HTR-8/SVneo (cell line): ENCODE measurements at places on chromosomes 11 and 22.

GRCh38 chr11:72075109-72075508 lies 5.2 kb downstream of the NUMA1 start:
- DNase-seq = no peak

GRCh38 chr22:20133930-20134549 lies 2.4 kb downstream of the ZDHHC8 start:
- DNase-seq = no peak

GRCh38 chr11:79397252-79397651 lies 43.6 kb downstream of the TENM4 start:
- DNase-seq = no peak

DNA sequence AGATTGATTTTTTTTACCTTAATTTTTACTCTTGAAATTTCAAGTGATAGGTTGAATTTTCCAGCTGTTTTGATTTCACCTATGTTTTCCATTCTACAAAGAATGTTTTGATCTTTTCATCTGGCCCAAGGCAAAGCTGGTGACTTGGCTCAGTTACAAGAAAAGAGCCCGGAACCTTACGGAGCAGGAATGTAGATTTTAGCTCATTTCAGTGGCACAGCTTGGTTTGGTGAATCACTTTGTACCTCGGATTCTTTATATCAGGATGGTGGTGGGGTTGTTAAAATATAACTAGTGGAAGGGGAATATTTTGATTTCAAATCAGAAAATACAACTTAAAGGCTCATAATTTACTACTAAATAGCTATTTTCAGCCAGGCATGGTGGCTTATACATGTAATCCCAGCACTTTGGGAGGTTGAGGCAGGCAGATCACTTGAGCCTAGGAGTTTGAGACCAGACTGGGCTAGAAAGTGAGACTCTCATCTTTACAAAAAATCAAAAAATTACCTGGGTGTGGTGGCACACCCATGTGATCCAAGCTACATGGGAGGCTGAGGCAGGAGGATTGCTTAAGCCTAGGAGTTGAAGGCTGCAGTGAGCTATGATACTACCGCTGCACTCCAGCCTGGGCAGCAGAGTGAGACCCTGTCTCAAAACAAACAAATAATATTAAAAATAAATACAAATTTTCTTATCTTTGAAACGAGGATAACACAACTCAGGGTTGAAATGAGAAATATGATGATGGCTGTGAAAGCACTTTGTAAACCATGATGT lies 9.4 kb upstream of the GRIK4 start:
- no peak for DNase-seq

- no peak for DNase-seq
Measured at GRCh38 chr22:46237453-46238124, 12.5 kb downstream of the CDPF1 start.

- DNase-seq = no peak
Measured at GRCh38 chr22:48709453-48709852, 1118.2 kb downstream of the BRD1 start.
